Fibroblast of pulmonary artery (primary cell): ENCODE measurements at places on chromosomes 7 and 10.

DNA sequence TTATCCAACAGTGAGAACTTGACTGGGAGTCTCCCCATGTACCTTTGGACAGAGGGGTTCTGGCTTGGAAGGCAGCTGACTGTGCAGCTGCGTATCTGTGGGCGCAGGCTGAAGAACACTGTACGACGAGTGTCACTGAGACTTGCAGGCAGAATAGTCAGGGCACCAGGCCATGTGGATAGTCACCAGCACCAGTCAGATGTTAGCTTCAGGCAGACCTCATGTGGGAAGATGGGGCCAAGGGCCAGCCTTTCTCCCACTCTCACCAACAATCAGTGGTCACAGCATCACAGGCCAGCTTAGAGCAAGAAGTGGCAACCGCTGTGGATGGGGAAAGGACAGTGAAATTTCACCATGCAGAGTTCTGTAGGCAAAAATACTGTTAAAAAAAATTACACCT is 43.4 kb upstream of the GJD4 start:
- DNase-seq, result no peak

- peak; percentile 36 for DNase-seq
These were observed 97.3 kb downstream of the CCDC71L start for GRCh38 chr7:106563466-106564150.

DNA sequence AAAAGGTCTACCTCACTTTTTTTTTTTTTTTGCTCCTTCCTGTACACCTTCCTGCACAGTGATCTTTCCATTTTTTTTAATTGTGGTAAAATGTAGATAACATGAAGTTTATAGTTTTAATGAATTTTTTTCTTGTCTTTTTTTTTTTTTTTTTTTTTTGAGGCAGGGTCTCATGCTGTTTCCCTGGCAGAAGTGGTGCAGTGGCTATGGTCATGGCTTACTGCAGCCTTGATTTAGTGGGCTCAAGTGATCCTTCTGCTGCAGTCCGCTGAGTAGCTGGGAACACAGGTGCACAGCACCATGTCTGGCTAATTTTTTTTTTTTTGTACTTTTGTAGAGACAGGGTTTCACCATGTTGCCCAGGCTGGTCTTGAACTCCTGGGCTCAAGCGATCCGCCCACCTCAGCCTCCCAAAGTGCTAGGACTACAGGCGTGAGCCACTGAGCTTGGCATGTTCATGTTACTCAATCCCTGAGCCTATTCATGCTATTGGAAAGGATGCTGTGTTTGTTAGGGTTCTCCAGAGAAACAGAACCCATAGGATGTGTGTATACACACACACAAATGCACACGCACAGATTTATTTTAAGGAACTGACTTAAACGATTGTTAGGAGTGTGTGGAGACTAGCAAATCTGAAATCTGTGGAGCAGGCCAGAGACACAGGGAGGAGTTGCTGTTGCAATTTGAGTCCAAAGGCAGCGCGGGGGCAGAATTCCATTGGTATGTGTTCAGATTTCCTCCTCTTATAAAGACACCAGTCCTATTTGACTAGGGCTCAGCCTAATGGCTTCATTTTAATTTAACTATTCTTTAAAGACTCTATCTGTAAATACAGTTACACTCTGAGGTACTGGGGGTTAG is 29.1 kb downstream of the GALNT11 start:
- DNase-seq, result peak; percentile 85

DNA sequence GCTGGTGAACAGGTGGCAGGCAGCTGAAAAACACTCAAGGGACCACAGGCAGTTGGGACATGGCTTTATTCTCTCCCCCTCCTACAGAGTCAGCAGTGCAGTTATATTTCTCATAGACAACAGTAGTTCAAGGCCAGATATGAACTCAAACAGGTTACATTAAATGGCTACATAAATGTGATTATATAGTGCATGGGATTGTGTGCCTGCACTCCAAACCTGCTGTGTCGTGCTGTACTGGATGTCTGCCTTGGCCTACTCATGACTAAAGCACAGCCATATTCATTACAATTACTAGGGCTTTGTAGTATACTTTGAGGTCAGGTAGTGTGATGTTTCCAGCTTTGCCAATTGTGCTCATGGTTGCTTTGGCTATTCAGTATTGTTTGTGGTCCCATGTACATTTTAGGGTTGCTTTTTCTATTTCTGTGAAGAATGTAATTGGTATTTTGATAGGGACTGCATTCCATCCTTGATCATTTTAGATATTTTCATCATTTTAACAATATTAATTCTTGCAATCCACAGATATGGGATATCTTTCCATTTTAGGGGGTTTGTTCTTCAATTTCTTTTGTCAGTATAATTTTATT is 393.6 kb downstream of the CNTNAP2 start:
- no peak for DNase-seq

DNA sequence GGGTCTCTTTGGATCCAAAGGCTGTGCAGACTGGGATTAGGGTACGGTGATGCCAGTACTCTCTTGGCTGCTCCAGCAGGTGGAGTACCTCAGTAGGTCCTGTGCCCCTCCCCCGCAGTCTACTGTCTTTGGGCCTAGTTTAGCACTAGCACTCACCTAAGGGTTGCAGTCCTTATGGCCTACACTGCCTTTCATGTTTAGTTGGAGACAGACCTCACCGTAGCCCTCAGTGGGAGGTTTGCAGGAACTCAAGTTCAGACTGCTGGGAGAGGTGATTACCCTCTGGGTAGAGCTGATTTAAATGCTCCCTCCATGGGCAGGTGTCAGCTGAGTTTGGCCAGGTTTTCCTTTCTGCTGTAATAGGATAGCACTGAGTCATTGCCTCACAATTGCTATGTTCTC is 210.8 kb upstream of the TMEM196 start:
- no peak for DNase-seq

- no peak for DNase-seq
These were observed 50.4 kb upstream of the PLEKHA1 start for GRCh38 chr10:122323941-122324675.

- DNase-seq, result no peak
These were observed 111.9 kb downstream of the ZMIZ1 start for GRCh38 chr10:79180414-79181221.

DNA sequence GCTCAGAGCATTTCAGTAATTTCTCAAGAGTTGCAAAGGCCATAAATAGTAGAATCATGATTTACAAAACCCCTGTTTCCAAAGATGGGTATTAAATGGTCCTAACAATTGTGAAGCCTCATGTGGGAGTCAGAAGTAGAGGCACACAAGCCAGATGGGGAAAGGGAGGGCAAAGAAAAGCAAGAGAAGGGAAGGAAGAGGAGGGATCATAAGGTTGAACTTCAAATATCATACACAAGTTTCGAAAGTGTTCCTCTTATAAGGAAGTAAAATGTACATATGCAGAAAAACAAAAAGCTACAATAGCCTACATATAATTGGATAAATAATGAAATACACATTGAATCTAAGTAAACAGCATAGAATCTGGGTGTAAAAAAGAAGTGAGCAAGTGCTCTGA is 6.0 kb downstream of the LIPN start:
- no peak for DNase-seq
